ENCODE measurements at places on chromosomes 7 and 10. TPM values are rescaled to one million over a fixed set of nuclear protein-coding genes. Genes with fewer than 3 reads are reported as not detected.

Gene TYW1B
- 5.7 TPM for total RNA-seq

Gene TRA2A
- 216 TPM for total RNA-seq

Gene PTER
- total RNA-seq: 9.2 TPM

Gene NUTM2E
- 0.40 TPM for total RNA-seq

Gene ZNF365
- total RNA-seq: not detected

DNA sequence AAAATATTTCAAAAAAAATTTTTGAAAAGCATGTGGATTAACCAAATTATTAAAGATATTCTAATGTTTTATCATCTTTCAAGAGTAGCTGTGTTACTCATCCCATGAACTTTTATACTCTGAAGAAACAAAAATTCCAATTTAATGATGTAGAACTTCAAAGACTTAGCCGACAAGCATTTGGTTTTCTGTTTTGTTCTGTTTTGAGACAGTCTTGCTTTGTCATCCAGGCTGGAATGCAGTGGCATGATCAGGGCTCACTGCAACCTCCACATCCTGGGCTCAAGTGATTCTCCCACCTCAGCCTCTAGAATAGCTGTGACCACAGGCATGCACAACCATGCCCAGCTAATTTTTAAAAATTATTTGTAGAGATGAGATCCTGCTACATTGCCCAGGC is 17.8 kb upstream of the LCOR start:
- no peak for DNase-seq

DNA sequence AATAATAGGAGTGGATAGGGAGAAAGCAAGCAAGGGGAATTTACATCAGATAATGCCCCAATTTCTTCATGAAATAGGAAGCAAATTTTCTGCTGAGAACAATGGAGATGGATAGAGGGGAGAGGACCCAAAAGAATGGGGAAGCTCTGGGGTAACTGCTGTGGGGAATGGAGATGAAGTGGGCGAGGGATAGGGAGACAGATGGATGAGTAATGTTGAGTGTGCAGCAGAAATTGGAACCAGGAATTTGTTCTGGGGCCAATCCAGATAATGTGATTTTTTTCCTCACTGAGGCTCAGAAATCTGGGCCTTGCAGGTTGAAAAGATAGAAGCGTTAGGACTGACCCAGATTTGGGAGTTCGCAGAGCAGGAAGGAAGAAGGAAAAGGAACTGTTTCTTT is 24.5 kb upstream of the MRC1 start:
- no peak for DNase-seq

GRCh38 chr7:134992626-134993179 is 6.4 kb downstream of the AGBL3 start:
- no peak for DNase-seq

- DNase-seq: no peak
Observed at GRCh38 chr10:112481602-112482001, 34.6 kb downstream of the VTI1A start.

GRCh38 chr7:31688996-31689395 is 2.0 kb downstream of the PPP1R17 start:
- DNase-seq: no peak

- DNase-seq: no peak
Observed at GRCh38 chr7:94591176-94591575, 64.8 kb downstream of the SGCE start.

DNA sequence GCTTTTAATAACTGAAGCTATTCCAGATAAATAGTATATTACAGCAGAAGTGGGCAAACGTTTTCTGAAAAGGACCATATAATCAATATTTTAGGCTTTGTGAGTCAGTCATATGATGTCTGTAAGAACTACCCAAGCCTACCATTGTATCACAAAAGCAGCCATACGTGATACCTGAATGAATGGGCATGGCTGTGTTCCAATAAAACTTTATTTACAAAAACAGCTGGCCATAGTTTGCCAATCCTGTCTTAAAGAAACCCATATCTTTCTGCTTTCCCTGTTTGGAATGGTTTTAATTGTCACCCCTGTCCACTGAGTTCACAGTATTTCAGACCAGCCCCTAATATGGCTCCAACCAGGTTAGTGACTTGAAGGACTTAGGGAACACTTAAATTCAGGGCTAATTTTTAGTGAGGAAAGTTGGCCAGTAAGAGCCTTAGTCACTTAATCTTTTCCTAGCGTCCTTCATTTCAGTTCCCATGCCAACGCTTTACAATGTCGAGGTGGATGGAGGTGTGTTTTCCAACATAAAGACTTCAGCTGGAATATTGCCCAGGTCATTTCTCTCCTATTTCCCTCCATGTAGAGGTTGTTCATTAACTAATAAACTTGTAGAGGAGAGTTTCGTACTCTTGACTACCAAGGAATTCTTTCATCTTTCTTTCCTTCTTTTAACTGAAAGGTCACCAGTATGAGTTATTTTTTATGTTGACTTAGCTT is 184.5 kb downstream of the TRIL start:
- DNase-seq: no peak

DNA sequence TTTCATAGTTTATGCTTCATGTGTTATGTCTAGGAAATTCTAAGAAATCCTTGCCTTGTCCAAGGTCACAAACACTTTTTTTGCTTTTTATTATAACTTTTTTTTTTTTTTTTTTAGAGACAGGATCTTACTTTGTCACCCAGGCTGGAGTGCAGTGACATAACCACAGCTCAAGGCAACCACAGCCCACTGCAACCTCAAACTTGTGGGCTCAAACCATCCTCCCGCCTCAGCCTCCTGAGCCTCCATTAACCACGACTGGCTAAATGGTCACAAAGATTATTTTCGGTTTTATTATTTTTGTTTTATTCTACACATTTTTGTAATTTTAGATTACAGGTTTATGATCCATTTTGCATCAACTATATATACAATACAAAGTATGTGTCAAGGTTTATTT is 7.1 kb upstream of the FAM204A start:
- no peak for DNase-seq

DNA sequence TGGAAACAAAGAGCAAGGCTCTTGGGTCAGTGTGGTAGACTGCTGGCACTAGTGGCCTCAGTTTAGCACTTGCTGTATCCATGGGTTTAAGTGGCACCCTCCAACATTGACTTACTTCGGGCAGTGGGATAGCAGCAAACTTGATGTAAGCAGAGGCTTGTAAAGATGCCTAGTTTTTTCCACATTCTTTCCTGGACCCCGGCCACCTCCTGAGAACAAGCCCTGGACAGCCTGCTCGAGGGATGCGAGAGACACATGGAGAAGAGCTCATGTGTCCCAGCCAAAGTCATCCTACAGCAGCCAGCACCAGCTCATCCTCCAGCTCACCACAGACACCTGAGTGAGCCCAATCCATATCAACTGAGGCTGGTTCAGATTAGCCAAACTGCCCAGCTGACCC is 142.7 kb upstream of the PCBD1 start:
- no peak for DNase-seq

- no peak for DNase-seq
Observed at GRCh38 chr10:51530541-51530940, 168.9 kb downstream of the CSTF2T start.

DNA sequence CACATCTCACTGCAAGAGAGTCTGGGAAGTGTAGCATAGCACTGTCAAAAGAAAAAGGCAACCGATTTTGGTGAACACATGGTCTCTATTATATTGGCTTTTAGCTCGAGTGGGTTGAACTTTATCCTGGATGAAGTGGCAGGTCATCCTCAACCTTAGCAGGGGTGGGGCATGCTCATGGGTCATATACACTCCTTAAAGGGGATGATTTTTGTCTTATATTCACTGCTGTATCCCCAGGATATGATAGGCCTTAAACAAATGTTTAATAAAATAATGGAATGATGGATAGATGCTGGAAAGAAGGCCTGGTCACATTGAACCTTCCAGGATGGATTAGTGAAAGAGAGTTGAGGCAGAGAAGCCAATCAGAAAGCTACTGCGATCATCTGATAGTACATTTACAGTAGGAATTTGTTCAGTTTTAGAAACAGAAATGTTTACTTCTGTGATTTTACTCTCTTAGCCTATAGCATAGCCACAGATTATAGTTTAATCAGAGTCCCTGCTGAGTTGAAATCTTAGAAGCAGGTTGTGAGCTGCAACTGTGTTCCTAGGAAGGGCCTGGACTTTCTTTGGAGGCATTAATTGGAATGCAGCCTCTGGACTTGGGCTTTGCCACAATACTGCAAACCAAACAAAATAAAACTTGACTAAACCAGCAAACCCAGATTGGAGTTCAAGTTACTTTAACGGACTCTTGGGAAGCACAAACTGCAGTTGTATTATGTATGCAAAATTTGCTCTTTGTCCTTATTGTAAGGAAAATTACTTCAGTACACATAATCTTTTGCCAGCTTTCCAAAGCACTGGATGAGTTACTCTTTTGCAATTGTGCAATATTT is 138.3 kb downstream of the BMPER start:
- no peak for DNase-seq

- DNase-seq: no peak
Observed at GRCh38 chr10:124384172-124384571, 34.6 kb downstream of the OAT start.

DNA sequence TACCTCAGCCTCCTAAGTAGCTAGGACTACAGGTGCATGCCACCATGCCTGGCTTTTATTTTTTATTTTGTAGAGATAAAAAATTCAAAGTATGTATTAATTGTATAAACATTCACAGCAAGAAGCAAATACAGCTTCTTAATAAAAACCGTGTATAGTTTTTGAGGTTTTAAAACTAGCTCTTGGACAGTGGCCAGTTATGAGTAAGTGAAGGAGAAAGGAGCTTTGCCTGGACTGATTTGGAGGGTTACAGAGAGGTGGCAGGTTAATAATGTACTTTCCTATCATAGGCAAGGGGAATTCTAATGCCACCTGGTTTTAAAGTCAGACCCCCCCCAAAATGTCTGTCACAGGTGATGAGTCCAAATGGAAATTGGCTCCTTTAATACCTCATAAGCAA is 43.4 kb downstream of the ZNRF2 start:
- DNase-seq: no peak

DNA sequence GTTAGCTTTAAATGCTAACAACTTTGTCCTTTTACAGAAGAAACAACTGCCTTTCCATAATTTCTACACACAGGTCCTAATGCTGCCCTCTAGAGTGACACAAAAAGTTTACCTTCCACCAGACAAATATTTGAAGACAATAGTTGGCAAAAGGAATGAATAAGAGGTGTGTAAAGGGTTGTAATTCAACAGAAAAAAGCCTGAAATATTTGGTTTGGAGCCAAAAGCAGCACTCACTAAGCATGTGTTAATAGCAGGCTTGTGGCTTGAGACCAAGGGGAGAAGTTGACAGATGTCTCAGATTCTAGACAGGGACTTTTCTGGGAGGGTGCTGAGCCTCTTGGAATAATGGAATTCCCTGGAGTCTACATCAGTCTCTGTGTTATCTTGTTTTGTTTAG is 156.2 kb upstream of the GALNT17 start:
- DNase-seq: no peak

Measured in progenitor cell of endocrine pancreas (in vitro differentiated cells).